ENCODE measurements at places on chromosomes 6 and 20.

DNA sequence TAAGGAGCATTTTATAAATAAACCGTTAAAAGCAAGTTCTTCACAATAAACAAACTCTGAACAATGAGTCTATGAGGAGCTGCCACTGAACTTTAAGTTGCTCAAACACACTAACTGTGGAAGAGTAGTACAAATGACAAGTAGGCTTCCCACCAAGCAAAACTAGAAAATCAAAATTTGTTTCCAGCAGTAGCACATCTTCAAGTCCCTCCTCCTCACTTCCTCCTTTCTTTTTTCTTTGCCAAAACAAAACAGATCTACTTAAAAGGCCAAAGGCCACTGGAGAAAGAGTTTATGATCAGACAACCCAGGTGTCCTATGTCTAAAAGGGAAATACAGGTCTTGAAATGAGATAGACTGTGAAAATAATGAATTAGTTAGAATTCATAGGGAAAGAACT, 17.1 kb upstream of the FAM135A start:
- DNase-seq = no peak

DNA sequence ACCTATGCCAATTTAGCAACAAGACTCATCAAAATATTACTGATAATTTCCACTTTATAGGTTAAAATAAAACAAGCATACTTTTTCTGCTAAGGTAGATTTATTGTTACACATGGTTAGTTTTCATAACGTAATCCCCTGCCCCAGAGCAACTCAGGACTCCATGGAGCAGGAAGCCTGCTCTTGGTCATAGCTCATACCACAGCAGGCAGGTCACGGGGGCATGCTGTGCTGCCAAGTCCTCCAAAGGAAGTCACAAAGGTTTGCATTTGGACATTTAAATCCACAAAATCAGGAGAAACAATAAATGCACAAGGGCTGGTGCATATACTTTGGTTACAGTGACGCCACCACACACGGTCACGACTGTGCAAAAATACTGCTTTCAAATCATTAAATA, 12.5 kb downstream of the GZF1 start:
- no peak for DNase-seq

GRCh38 chr6:112202639-112203341, 51.6 kb downstream of the LAMA4 start:
- no peak for DNase-seq

- no peak for DNase-seq
These were observed 84.3 kb downstream of the PFDN4 start for GRCh38 chr20:54292185-54292584.

- no peak for DNase-seq
These were observed 236.1 kb downstream of the KCNQ5 start for GRCh38 chr6:72857791-72858585.

GRCh38 chr6:159978291-159979135, 9.6 kb downstream of the IGF2R start:
- no peak for DNase-seq

DNA sequence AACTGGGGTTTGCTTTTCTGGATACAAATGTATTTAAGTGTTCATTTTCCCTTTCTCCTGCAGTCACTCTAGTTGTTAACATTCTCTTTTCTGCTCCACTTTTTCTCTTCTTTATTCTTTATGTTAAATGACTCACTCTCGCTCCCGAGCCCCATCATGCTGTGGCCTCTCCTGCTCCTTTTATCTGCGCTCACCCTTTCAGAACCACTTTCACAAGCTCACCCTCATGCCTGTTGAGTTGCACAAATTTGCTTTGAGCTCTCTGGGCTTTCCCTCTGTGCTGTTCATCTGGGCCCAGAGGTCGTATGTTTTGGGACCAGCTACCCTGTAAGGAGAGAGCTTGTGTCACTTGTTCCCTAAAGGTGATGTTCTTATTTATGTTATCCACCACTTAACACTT, 98.1 kb upstream of the ASCC3 start:
- no peak for DNase-seq

- no peak for DNase-seq
These were observed 32.5 kb upstream of the MAS1L start for GRCh38 chr6:29520232-29520631.

DNA sequence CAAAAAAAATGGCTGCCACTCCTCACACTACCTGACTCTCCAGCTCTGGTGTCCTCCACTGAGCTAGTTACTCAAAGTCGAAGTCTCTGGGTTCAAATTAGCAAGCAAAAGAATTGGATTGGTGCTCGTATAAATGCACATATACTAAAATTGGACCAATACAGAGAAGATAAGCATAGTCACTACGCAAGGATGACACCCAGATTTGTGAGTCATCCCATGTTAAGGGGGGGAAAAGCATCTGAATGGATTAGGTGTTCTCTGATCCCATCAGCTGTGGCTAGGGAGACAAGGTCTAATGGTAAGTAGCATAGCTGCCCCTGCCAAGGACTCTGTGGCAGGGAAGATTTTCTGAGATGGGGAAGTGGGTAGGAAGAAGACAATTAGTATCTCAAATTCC, 18.3 kb upstream of the AMD1 start:
- no peak for DNase-seq

DNA sequence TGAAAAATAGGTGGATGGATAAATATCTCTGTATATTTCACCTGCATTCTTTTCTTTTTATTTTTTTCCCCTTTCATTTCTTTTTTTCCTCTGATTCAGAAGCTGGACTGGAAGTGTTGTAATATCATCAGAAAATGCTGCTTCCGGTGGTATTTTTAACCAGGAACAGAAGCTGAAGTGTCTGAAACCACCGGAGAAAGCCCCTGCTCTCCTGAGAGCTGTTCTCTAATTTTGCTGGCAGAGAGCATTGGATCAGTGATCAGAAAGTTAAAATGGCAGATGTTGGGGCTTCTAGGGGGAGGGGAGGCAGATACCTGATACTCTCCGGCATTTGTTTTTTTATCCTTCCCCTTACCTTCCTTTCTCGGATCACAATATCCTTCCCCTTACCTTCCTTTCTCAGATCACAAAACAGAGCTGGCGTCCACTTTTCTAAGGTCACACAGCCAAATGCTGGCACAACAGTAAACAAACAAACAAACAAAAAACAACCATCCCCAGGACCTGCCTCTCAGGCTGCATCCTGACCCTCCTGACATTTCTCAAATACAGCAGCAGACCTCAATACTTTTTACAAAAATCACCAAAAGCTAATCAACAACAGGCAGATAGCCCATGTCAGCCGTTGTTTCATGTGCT, 143.2 kb upstream of the ZNF217 start:
- no peak for DNase-seq

DNA sequence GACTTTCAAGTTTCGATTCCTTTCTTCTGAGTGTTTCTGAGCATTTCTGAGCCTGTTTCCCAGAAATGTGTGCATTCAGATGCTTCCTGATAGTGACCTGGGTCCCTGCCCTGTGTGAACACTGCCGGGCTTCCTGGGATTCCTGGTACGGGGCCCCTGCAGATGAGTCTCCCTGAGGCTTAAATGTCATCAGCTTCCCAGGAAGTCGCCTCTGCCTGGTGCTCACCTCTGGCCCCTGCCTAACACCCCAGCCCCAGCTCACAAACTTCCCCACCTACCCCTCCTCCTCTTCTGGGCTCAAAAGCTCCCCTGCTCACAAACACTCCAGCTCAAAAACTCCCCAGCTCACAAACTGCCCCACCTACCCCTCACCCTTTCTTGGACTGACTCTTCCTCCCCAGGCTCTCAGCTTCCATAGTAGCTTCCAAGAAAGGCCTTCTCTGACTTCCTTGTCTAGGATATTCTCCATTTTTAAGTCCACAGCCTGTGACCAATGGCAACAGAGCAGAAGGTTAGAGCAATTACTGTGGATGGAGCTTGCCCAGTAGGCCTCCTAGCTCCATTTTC, 42.0 kb downstream of the TGM2 start:
- DNase-seq = no peak

DNA sequence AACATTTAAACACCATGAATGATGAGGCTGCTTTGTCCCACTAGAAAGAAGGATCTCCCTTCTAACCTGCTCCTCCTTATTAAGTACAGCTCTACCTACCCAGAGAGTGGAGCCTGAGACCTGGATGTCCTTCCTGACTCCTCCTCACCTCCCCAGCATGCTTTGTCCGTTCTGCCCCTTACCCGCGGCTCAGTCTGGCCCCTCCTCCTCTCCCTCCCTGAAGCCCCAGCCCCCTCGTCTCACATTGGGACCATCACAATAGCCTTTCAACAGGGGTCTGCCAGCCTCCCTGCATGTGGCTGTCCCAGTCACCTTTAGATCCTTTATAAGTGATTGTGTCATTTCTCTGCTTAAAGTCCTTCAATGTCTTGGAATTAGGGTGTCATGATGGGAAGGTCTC, 72.5 kb downstream of the DZANK1 start:
- DNase-seq = no peak

- DNase-seq = no peak
These were observed 155.1 kb upstream of the MLIP start for GRCh38 chr6:53956068-53956711.

- DNase-seq = no peak
These were observed 7.7 kb upstream of the FOXF2 start for GRCh38 chr6:1381481-1382330.

GRCh38 chr6:135909737-135910387, 58.4 kb downstream of the PDE7B start:
- no peak for DNase-seq

GRCh38 chr6:10528158-10528981, 7.2 kb downstream of the GCNT2 start:
- no peak for DNase-seq

- DNase-seq = no peak
These were observed 85.5 kb upstream of the HTR1B start for GRCh38 chr6:77548662-77549366.

GRCh38 chr20:62359043-62359490, 8.0 kb downstream of the LAMA5 start:
- no peak for DNase-seq

DNA sequence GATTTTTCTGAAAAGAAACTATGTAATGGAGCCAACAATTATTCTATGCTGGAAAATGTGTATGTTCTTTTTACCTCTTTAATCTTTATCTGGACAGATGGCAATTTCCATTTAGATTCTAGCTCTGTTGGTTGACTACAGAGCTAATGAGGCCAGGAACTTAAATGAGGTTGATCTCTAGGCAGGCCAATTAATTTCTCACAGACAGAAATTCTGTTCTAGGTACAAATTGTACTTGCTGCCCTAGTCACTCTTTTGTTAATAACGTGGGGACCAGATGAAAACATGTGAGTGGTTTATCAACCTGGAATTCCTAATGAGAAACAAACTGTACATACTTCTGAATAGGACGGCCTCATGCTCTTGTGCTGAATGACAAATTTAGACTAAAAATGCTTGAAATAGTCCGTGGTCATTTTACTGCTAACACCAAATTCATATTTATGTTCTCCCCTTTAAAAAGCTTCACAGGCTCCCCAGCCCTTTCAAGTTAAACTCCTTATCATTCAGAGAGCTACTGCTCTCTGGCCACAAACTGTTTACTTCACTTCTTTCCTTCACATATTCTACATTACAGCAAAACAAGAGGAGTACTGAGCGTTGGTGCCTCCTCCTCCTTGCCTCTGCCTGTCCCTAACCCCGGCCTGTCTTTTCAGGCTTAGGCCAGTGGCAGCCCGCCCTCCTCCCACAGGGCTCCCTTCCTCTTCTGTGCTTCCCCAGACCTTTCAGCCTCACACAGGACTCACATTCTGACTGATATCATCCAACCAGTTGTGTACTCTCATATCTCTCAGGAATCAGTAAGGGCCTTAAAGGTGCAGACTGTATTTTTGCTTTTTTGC, 41.4 kb downstream of the DTNBP1 start:
- DNase-seq = no peak

GRCh38 chr6:18457065-18457737, 70.1 kb downstream of the RNF144B start:
- DNase-seq = no peak

DNA sequence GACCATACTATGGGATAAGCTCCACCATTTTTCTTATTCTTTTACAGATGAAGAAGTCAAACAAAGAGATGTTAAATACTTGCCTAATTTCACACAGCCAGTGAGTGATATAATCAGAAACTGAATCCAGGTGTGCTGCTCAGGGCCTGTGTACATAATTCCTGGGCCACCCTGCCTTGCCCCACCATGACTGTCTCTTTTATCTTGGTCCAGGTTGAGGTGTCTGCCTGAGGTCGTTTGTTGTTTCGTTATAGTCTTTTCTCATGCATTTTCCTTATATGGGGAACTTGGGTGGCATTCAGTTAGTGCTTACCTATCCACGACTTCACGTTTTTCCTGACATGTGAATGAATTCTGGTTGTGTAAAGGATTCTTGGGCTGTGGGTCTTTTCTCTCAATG, 277.6 kb downstream of the COL12A1 start:
- DNase-seq = no peak

- DNase-seq = no peak
These were observed 34.9 kb upstream of the GTSF1L start for GRCh38 chr20:43761386-43762340.

GRCh38 chr6:90039911-90040310, 145.6 kb downstream of the GJA10 start:
- no peak for DNase-seq

GRCh38 chr6:17493286-17493685, 99.9 kb downstream of the CAP2 start:
- DNase-seq = no peak

GRCh38 chr6:135324531-135324930, 143.4 kb downstream of the MYB start:
- no peak for DNase-seq

DNA sequence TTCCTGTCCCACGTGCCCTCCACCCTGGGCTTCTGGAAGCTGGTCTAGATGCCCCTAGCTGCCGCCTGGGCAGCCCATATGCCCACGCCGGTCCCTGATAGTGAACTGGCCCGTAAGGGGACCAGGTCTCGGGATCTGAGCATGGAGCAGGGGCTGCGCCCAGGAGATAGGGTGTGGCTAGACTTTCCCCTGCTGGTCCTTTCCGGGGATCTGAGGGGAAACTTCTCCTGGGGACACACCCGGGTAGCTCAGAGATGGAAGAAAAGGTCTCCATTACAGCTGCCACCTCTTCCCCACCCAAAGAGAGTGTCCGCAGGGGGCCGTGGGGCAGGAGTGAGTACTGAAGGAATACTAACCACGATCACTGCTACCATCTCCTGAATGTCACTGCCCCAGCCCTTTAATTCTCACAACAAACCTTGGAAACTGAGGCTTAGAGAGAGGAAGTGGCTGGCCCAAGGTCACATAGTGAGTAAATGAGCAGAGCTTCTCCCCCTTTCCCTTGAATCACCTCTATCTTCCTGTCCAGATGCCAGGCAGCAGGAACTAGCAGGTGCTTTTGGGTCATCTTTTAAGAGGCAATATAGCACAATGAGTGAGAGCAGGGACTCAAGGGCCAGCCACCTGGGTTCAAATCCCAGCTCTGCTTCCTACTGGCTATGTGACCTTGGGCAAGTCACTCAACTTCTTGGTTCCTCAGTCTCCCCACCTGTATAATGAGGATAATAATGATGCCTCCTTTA, 11.8 kb upstream of the CCN5 start:
- no peak for DNase-seq
